ENCODE measurements at places on chromosomes 3 and 15.

DNA sequence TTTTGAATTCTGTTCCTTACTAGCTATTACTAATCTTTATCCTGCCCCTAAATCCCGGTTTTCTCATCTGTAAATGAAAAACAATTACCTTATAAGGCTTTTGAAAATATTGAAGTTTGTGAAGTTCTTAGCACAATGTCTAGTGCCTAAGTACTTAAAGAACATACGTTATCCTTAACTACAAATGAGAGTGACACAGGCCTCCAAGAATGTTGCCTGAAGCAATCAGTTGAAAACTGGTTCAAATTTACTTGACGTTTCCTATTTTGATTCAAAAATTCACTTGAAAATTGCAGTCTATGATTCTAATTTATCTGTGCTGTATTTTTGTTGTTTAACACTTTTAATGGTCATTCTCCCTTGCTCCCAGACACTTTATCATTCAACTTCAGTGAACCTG, 3.2 kb downstream of the SENP7 start:
- DNase-seq = no peak

GRCh38 chr3:197082871-197083270, 53.3 kb upstream of the MELTF start:
- no peak for DNase-seq

DNA sequence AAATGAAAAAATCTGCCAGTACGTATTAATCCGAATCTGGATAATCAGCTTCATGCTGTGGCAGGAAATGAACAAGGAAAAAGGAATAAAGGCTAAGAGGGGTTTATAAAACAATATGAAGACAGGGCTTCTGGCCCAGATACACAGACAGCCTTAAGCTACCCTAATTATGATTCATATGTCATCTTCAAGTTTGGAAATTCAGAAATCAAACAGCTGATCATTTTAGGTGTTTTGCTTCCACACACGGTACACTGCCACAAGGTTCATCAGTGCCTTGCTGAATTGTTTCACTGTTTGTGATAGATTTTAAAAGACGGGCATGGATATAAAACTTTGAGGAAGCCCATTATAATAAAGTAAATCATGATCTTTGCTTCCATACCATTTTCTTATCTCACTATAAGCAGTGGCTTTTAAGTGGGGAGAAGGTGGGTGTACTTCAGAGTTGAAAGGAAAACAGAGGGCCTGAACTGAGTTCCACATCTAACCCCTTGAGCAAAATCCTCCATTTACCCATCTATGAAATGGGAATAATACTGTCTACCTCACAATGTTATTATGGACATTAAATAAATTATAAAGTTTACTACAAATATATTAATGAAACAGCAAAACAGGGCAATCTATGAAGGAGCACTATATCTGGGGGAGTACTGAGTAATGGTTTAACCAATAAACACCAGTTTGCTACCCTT, 15.7 kb downstream of the GTPBP8 start:
- no peak for DNase-seq

DNA sequence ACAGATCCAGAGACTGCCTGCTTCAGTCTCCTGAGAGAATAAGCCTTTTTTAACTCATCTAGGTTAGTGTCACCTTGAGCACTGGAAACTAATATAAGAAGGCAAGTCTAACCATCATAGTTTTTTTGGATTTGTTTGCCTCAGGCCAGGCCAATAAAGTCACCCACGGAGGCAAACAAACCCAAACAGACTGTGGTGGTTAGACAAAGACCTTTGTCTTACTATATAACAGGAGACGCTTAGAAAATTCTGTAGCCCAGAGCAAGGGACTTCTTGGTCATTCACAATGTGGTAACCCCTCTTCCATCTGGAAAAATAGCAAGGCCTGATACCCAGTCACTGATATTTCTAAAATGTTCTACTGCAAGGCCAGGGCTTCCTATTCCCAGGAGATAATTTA, 45.3 kb upstream of the PPP2R3A start:
- no peak for DNase-seq

- DNase-seq = no peak
Observed at GRCh38 chr3:190486533-190486864, 27.4 kb upstream of the IL1RAP start.

DNA sequence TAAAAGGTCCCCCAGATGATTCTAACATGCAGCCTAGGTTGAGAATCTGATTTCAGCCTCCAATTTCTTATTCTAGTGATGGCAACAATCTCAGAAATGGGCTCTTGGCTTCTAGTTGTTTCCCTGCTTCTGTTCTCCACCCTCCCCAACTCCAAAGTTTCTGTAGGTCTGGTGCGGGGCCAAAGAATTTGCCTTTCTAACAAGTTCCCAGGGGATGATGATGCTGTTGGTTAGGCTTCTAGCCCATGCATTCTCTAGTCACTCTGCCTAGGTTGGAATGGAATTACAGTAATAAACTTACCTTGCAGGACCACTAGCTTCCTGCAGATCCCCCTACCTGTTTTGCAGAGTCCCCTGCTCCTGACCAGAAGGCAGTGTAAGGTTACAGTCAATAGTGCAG, 103.2 kb upstream of the PPP2R3A start:
- no peak for DNase-seq

DNA sequence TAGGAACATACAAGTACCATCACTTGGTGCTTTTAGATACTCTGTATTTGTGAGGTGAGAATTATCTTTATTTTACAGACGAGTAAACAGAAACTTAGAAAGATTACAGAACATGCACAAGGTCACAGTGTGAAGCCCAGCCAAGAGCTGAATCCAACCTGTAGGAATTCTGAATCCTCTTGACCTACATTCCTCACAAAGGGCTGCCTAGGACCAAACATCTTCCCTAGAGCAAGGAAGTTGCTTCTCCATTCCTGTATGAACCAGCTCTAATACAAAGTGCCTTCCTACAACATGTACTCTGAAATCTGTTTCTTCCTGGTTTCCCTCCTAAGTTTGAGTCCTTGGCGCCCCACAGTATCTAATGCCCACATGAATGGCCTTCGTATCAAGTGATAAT, 2.9 kb downstream of the HDGFL3 start:
- DNase-seq = no peak

DNA sequence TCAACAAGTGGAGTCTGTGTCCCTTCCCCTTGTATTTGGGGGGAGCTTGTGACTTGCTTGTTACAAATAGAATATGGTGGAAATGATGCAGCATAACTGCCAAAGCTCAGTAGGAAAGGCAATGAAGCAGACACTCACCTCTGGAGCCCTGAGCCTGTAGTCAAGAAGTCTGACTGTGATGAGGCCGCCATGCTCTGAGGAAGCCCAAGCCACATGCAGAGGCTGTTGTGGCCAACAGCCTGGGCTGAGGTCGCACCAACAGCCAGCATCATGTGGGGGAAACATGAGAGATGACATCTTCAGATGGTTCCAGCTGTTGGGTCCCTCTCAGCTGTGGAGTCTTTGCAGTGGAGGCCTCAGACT, 161.4 kb downstream of the CHSY1 start:
- no peak for DNase-seq

- DNase-seq = no peak
Observed at GRCh38 chr15:85609492-85609891, 185.2 kb downstream of the KLHL25 start.

- DNase-seq = no peak
Observed at GRCh38 chr15:57604507-57604906, 12.8 kb downstream of the MYZAP start.

GRCh38 chr3:172136330-172136729, 97.0 kb downstream of the FNDC3B start:
- no peak for DNase-seq

- DNase-seq = no peak
Observed at GRCh38 chr15:92377083-92377789, 16.4 kb upstream of the ST8SIA2 start.

- no peak for DNase-seq
Observed at GRCh38 chr3:28841441-28841840, 439.4 kb upstream of the RBMS3 start.

DNA sequence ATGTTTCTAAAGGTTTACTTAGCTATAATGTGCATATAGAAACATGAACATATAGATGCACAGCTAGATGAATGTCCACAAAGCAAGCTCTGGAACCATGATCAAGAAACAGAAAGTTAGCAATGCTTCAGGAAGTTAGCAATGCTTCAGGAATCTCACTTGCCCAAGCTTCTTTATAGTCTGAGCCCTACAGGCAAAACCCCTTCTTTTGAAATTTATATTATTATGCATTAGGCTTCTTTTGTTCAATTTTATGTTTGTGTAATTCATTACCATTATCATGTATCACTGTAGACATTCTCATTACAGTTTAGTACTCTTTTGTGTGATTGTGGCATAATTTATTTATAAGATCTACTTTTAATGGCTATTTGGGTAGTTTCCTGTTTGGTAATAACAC, 286.4 kb upstream of the BCHE start:
- no peak for DNase-seq

GRCh38 chr3:141129541-141130011, 78.4 kb downstream of the SPSB4 start:
- no peak for DNase-seq

DNA sequence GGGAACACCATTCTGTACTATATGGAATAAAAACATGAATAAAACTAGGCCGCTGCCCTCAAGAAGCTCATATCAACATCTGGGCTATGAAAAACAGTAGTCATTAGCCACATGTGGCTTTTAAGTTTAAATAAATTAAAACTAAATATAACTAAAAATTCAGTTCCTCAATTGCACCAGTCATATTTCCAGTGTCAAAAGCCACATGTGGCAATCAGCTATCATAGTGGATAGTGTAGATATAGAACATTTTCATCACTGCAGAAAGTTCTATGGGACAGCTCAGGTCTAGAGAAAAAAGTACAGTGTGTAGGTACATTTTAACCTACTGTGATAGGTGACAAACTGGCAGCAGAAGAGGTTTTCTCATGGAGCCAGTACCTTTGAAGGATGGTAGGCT, 261.4 kb downstream of the FOXP1 start:
- no peak for DNase-seq

- DNase-seq = no peak
Observed at GRCh38 chr3:183156266-183156665, 6.3 kb downstream of the LAMP3 start.

GRCh38 chr15:71792521-71792920, 17.8 kb upstream of the NR2E3 start:
- no peak for DNase-seq
